ENCODE measurements at places on chromosomes 13 and 19. TPM values are rescaled to one million over a fixed set of nuclear protein-coding genes. Genes with fewer than 3 reads are reported as not detected.

The TEX26 gene
- not detected for total RNA-seq

The MAST3 gene
- total RNA-seq: 4.5 TPM

The CNFN gene
- not detected for total RNA-seq

The COL5A3 gene
- 6.3 TPM for total RNA-seq

The CBY2 gene
- total RNA-seq: not detected

The NPAS1 gene
- total RNA-seq: 0.13 TPM

The ZNF93 gene
- 1.8 TPM for total RNA-seq

The LYPD3 gene
- total RNA-seq: not detected

The CYP2F1 gene
- total RNA-seq: not detected

The INSL3 gene
- not detected for total RNA-seq

The ZIC5 gene
- total RNA-seq: not detected

The FREM2 gene
- not detected for total RNA-seq

The OR10H2 gene
- total RNA-seq: not detected

The F10 gene
- 5.8 TPM for total RNA-seq

The ZFP82 gene
- 5.1 TPM for total RNA-seq

The PCDH20 gene
- under 0.01 TPM for total RNA-seq

The NLRP5 gene
- not detected for total RNA-seq

The TMEM59L gene
- total RNA-seq: 4.0 TPM

The CLEC11A gene
- 68.1 TPM for total RNA-seq

The NAPSA gene
- total RNA-seq: 0.06 TPM

The SSC5D gene
- total RNA-seq: 12.8 TPM

The C19orf73 gene
- 1.1 TPM for total RNA-seq

The EHD2 gene
- total RNA-seq: 146 TPM

The LNX2 gene
- 10.6 TPM for total RNA-seq

The C2CD4C gene
- not detected for total RNA-seq

The PGLYRP2 gene
- not detected for total RNA-seq

The ZNF547 gene
- 5.8 TPM for total RNA-seq

The KCNJ14 gene
- total RNA-seq: 0.26 TPM

The SKA3 gene
- 5.3 TPM for total RNA-seq

The HPN gene
- not detected for total RNA-seq

The RNF225 gene
- 0.12 TPM for total RNA-seq

Measured in aortic smooth muscle cell (primary cell).